Stimulated activated CD4-positive, alpha-beta T cell treated with anti-CD3 and anti-CD28 coated beads, TNF-alpha, amount 100 ng/mL, for 1 hour (primary cell): ENCODE measurements at places on chromosomes 2 and 18.

GRCh38 chr2:8506746-8507145, 175.1 kb upstream of the ID2 start:
- DNase-seq, result no peak

DNA sequence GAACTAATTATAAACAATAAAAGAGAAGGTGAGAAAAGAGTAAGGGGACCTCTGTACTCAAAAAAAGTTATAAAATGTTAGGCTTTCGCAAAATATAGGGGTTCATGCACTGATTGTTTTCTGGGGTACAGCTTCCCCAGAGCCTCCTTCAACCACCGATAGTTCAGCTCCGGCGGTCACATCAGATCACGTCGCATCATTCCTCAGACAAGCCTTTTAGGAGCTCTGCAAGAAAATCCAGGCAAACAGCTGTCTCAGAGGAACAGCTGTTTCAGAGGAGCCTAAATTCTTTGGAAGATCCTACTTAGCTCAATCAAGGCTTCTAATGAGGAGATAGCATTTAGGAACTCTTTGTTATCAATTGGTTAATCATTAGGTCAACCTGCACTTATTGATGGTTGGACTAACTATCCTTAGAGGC, 78.7 kb downstream of the MYCN start:
- no peak for DNase-seq

- no peak for DNase-seq
Measured at GRCh38 chr2:37833423-37833822, 91.7 kb upstream of the RMDN2 start.

GRCh38 chr2:75415111-75415626, 145.6 kb downstream of the EVA1A start:
- no peak for DNase-seq

GRCh38 chr2:207008105-207008990, 69.0 kb downstream of the CPO start:
- DNase-seq, result no peak

DNA sequence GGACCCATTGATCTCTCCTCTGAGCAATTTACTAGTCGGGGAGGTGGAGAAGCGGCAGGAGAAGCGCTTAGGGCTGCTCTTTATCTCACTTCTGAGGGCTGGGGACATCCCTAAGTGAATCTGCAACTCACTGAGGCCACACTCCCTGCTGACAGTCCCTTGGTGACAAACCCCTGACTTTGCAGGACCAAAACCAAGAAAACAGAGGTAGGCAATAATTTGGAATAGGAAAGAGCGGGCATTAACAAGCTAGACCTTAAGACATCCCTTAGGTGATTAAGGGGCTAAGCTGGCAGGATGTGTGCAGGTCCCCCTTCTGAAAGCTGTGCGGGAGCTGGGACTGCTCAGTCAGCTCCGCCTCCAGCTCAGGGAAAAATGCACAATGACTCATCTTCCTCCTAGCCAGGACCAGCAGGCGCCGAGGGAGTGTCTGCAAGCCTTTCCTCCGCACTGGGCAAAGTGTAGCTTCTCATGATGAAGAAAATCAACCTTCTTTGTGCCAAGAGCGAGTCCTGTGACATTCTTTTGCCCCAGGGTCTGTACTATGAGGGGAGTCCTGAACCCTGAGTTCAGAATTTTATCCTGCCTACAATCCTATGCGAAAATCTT, 63.3 kb downstream of the BOD1L2 start:
- no peak for DNase-seq
